Activated CD4-positive, alpha-beta T cell treated with anti-CD3 and anti-CD28 coated beads, Interleukin-2, amount 50 U/mL, for 48 hours (primary cell): ENCODE measurements at places on chromosomes 12 and 14.

DNA sequence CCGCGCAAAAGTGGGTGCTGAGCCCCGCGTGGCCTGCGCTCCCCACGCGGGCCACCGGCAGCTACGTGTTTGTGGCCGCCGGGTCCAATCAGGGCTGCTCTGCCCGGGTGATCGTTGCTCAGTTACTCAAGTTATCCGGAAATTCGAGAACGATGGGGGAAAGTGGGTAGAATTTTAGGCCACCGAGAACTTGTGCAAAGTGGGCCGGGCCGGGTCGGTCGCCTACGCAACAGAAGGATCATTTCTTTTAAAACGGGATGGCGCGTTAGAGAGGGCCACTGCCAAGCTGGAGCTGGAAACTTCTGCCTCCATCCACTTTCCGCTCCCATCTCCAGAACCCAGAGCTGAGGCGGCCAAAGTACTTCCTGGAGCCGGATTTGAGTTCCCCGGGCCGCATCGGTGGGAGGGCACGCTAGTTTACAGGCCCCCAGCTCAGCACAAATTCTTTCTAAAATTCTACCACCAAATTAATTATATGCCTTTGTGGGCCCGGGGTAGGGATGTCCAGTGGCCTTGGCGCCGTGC, 3.5 kb downstream of the RFX4 start:
- DNase-seq: no peak

DNA sequence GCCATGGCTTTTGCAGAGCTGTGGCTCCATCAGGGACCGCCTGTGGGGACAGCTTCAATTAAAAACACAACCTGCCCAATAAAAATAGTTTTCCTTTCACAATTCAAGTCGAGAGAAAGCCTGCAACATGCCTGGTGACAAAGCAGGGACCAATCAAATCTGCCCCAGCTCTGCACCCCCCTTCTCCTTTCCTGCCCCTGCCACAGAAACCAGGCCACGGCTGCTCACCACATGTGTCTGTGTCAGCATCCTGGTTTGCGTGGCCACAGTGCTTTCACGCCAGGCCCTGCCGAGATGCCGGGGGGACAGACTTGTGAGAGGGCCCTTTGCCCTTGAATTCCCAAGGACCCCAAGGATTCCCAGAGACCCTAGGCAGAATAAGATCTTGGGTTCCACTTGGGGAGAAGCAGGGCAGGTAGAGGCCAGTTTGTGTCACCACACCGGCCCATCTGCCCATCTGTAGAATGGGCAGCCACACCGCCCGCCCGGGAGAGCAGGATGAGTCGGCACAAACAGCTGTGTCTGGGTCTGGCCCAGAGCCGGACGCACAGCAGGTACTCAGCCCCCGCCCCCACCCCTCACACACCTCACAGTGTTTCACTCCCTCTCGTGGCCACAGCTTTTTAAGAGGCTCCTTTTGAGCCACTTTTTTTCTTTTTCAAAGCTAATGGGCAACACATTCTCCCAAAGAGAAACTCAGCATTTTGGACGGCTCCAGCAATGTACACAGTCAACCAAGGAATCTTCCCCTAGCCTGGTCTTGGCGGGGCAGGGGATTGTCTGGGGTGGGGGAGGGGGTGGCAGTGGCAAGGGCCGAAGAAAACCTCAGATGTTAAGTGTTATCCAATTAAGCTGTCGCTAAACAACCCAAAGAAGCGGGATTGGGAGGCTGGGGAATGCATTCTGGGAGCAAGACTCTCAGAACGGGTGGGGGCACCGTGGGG, 41.5 kb downstream of the BCL11B start:
- DNase-seq: peak; percentile 86

GRCh38 chr12:48750769-48751356, 34.4 kb upstream of the CCNT1 start:
- DNase-seq: peak; percentile 11

GRCh38 chr12:108029051-108029835, 99.8 kb upstream of the WSCD2 start:
- no peak for DNase-seq

DNA sequence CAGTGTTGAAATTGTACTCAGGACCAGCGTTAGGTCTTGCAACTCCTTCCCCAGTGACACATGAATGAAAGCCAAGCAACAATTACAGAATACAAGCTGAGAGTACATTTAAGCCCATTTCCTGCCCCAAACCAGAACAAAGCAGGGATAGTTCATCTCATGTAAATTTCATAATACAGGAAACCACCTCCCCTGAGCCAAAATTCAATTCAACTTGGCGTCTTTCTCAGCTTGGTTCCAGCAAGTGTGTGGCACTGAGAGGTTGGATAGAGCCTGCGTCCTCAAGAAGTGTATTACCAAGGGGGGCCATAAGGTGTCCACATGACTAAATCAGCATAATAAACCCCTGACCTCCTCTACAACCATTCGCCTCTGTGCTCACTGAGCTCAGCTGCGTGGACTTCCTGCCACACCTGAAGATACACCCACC, 278.9 kb upstream of the CRY1 start:
- DNase-seq: no peak

DNA sequence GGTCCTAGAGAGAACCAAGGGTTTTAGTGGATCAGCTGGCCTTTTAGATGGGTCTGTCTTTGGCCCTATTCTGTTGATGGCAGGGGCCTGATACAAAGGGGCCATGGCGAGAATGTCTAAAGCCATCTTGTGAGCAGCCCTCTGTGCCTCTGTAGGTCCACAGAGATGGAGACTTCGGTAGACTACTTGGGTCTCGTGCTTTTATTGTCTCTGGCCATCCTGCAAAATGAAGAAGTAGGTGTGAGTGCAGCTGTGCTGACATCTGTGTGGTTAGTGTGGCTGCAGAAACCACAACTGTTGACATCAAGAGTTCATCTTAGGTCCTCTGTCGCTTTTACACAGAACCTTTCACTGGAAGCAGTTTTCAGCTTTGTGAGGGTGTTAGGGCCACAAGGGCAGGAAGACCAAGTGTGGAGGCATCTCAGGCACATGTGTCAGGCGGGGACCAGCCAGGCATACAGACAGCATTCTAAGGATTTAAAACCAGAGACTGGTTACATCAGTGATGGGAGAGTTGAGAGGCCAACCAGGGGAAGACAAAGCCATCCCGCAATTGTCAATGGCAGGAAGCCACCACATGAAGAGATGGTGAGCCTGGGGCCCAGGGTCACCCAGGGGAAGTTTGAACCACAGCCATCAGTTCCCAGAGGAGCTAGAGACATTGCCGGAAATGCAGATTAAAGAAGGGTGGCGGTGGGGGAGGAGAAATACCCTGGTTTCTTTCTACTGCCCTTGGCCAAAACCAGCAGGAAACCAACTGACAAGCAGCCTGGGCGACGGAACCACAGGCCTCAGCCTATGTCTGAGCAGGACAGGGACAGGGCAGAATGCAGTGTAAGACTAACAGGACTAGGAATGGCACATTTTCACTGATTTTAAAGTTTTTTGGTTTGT, 13.0 kb upstream of the TPCN1 start:
- DNase-seq: peak; percentile 62

DNA sequence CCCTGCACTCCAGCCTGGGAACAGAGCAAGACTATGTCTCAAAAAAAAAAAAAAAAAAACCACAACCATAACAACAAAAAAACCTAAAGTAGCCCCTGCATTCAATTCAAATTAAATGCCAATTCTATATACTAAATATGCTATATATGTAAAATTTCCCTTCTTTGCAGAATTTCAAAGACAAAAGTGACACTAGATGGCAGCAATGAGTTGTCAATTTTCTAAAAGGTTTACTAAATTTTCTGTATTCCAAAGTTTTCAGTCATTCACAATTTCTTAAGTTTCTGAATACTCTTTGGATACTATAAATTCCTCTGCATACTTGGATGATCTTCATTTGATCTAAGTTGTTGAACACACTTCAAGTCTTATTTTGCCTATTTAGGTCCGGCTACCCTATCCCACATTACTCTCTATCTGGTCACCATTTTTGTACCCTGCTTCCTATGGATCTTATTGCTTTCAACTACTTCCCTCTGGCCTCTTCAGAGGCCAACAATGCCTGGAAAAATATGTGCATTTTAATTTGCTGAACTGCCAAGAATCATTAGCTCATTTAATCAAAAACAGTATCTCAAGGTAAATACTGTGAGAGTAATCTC, 27.9 kb downstream of the HNRNPC start:
- no peak for DNase-seq

DNA sequence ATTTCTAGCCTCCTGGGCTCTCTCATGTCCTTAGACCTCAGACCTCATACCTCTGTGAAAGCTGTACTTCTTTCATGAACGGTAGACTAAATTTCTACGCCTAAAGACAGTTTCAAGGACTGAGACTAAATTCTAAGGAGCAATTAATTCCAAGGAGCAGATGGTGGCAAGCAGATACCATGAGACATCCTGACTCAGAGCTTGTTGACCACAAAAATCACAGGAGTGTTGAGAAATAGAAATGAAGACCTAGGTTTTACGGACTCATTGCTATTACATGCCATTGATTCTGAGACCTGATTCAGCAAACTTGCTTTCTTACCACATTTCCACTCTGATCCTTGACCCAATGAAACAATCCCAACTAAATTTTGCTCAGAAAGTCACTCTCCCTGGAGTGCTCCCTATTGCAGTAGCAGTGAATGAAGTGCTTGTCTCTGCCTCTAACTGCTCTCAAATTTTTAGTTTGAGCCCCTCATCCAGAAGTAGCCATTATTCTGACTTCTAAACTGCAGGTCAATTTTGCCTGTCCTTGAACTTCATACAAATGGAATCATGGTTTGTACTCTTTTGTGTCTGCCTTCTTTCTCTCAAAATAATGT, 52.0 kb downstream of the PEX5 start:
- no peak for DNase-seq

- no peak for DNase-seq
Measured at GRCh38 chr14:23160924-23161522, 22.4 kb downstream of the SLC7A8 start.

DNA sequence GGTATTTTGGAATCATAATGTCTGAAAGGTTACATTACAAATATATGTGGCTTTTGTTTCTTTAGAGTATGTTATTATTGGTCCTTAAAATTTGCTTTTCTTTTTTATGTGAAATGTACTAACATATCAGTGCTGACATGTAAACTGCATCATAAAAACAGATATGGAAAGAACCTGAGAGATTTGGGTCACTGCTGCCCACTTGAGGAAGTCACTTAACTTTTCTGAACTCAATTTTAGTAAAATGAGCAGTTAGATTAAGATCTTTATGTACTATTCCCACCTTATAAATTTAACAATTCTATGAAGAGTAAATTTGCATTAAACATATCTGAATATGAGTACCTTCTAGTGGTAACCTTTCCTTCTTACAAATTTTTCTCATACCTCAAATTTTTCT, 7.5 kb downstream of the PTGR2 start:
- DNase-seq: no peak

GRCh38 chr12:127928178-127928577, 338.8 kb upstream of the TMEM132C start:
- DNase-seq: no peak

DNA sequence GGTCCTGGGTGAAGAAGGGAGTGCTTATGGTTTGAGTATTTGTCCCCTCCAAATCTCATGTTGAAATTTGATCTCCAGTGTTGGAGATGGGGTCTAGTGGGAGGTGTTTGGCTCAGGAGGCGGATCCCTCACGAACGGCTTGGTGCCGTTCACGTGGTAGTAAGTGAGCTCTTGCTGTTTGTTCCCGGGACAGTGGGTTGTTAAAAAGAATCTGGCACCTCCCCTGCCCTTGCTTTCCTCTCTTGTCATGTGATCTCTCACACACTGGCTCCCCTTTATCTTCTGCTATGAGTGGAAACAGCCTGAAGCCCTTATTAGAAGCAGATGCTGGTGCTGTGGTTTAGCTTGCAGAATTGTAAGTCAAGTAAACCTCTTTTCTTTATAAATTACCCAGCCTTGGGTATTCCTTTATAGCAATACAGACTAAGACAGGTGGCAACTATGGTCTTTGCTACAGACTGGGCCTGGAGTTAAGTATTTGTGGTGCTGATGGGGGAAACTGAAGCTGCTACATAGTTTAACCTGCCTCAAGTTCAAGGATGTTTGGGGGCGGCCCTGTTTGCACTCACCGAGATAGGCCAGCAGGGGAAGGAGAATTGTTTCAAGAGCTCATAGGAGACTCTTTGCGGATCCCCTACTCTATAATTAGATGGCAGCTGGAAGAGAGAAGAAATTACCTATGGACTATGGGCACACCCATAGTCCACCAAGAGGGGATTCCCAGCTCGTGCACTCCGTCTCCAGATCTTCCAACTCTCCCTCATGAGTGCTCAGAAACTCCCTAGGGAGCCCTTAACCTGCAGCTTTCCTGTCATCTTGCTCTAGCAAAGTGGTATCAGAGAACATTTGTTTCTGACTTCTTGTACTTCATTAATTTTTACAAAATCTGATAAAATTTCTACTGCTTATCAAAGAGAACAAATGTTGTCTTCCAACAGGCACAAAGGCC, 164.6 kb downstream of the SLC15A5 start:
- DNase-seq: no peak

DNA sequence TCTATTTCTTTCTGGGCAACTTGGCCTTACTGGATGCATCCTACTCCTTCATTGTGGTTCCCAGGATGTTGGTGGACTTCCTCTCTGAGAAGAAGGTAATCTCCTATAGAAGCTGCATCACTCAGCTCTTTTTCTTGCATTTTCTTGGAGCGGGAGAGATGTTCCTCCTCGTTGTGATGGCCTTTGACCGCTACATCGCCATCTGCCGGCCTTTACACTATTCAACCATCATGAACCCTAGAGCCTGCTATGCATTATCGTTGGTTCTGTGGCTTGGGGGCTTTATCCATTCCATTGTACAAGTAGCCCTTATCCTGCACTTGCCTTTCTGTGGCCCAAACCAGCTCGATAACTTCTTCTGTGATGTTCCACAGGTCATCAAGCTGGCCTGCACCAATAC, 5.3 kb downstream of the OR4N5 start:
- DNase-seq: no peak

- DNase-seq: no peak
Measured at GRCh38 chr14:105843444-105844046, 317.2 kb downstream of the TMEM121 start.

GRCh38 chr12:77049767-77050353, 15.5 kb downstream of the E2F7 start:
- no peak for DNase-seq

DNA sequence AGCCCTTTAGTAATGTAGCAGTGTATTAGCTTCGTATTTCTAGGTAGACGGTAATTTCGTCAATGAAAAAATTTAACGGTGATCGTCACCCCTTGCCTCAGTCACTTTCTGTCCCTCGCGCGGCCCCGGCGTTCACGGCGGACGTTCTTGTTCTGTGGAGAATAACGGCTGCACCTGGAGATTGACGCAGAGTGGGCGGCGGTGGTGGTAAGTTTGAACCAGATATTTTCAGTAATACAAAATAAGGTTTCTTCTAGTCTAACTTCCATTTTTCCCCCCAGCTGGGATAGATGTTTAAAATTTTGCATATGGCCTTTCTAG, 341 bp downstream of the ZNF10 start:
- peak; percentile 45 for DNase-seq

GRCh38 chr12:83808591-83808990, 1104.0 kb downstream of the SLC6A15 start:
- DNase-seq: no peak
